ENCODE measurements at places on chromosomes 1 and 21.

DNA sequence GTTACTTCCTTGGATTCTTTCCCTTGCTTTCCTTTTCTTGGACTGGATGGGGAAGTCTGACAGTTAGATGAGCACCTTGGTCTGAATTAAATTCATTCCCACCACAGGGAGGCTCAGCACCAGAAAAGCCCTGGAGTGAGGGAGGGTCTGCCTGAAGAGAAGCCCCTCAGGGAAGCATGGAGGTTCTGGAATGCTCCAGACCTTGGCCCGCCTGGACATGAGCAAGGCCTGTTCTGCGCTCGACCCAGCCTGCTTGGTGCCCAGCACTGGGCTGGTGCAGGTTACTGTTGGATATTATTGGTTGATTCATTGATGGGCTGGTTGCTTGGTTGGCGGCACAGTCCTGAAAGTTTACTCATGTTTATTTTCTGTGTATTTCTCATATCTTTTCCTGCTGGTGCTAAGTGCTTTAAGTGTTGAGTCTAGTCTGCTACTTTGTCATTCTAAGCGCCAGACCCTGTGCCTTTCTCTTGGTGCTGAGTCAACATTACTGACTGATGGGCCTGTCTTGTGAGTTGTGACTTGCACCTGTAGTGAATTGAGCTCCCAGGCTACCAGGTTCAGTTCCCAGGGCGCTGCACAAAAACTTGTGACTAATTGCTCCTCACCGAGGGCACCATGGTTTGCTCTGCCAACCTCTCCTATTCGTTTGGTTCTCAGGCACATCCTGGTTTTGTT is 538.5 kb downstream of the KIF26B start:
- no peak for DNase-seq

- DNase-seq: no peak
These were observed 8.5 kb upstream of the GNB1 start for GRCh38 chr1:1899266-1899966.

DNA sequence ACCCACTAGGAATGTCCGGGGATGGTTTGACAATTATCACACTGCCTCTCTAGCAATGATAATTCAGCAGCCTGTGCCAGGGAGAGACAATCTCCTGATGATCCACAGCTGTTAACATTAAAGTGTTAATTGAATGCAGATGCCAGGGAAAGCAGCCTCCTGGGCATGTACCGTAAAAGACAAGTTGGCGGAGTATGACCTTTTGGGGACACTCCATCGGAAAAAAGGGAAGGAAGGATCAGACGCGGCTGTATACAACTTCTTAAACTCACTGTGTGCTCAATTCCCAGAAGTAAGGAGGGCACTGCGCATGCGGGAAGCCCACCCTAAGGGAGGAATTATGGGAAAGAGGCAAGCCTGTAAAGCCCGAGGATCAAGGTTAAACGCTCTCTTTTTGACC is 62.6 kb downstream of the MAP3K7CL start:
- no peak for DNase-seq

DNA sequence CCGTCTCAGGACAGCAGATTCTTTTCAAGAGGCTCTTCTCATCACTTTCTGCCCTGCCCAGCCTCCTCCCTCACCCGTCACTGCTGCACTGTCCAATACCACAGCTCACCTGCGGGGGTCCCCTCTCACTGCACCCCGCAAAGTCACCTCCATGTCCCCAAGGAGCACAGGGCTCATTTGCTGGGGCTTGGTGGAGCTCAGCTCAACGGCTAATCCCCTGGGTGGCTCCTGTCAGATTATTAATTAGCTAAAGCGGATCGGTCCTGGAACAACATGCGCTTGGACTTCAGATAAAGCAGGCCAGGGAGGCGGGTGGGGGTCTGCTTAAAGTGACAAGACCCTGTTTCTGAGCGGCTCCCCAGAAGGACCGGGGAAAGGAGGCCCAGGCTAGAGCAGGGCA is 43.1 kb downstream of the CASZ1 start:
- DNase-seq: no peak

GRCh38 chr1:40783001-40783905 is at the start of gene KCNQ4:
Gene KCNQ4, plus strand, starts transcription at chr1:40783787. Its CDS starts 307 bp downstream, at chr1:40784094.
- DNase-seq: no peak

GRCh38 chr1:21255284-21255942 is 34.9 kb downstream of the ECE1 start:
- DNase-seq: no peak

- DNase-seq: no peak
These were observed 126.9 kb downstream of the LRIG2 start for GRCh38 chr1:113199760-113200455.

GRCh38 chr1:182877842-182878241 is 38.7 kb downstream of the DHX9 start:
- DNase-seq: no peak

DNA sequence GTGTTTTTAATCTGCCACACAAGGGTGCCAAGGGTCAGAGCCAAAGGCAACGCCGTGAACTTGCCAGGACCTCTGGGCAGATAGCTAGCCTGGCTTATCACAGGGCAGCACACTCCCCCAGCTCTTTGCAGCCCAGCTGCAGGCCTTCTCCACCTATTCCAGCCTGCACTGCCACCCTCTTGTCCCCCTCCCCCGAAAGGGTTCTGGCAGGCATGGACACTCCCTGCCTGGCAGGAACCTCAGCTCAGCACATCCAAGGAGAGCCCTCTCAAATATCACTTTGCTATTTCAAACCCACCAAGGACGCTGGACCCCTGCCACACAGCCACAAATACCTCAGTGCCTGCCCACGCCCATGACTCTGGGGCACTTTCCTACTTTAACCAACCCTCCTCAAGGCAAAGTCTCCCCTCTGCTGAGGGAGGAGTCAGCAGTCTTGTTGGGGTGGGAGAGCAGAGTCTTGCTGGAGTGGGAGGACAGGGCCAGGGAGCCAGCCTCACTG is 9.1 kb downstream of the SSBP3 start:
- no peak for DNase-seq

DNA sequence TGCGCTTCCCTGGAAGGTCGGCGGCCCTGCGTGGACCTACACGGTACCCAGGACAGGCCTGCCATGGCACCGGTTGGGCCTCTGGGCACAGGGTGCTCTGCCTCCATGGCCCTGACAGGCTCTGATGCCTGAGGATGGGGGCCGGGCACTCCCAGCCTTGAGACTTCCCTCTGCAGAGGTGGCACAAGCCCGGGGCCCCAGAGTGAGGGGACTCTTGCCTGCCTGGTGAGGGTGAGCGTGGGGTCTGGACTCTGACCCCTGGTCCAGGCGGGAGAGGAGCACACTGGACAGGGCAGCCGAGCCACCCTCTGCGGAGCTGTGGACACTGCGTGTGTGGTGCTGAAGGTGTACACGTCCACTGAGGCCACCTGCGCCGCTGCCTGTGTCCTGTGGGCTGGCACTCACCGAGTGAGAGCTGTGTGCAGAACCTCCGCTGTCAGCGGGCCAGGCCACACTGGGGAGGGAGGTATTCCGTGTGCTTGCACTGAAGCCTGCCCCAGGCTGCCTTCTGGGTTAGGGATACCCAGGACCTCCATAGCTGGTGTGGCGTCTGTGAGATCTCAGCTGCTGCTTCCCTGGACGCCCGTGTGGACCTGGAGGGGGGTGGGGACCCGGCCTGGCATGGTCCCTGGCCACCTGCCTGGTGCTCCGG is 10.4 kb downstream of the SKI start:
- no peak for DNase-seq

- DNase-seq: no peak
These were observed 52.5 kb downstream of the POU2F1 start for GRCh38 chr1:167273027-167273800.

GRCh38 chr1:81706650-81707435 is 93.9 kb upstream of the ADGRL2 start:
- no peak for DNase-seq

DNA sequence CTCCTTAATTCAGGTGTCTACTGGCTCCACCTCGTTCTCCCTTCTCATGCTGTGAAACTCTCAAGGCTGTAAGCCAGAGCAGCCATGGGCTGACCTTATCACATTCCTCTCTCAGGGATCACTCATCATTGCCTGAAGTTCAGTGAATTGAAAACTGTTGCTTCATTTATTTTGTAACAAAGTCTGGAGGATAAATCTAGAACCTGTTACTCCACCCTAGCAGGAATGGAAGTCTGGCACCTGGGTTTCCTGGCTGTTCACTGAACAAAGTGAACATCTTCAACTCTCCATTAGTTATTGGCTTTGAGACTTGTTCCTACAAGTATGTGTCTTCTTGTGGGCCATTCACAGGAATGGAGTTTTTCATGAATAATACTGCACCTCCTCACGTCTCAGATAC is 584.1 kb downstream of the PTPRU start:
- no peak for DNase-seq

DNA sequence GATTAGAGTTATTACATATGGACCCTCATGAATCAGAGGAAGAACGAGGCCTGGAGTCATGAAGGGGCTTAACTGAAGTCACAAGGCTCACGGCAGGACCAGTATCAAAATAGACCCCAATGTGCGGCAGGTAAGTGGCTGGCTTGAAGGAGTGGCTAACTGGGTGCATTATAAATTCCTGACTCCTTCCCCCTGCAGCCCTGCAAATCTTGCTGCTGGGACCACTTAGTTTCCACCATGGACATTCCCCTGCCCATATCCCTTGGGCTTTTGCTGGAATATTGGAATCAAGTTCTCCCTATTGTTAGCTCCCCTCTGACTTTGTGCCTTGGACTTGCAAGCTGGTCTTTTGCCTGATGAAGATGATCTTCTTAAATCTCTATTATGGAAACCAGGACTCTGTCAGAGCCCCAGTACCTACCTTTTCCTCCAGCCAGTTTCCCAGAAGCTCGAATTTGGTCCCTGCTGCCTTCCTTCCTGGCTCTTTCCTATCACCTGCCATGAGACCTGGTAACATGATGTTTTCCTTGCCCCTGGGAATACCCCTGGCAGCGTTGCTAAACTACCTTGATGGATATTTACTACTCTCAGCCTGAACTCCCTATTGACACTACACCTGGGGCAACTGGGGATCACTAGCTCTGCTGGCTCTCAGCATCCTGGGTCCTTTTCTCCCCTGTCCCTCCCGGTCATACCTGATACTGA is 156.0 kb upstream of the JUN start:
- DNase-seq: no peak

GRCh38 chr21:42307106-42307505 is 8.1 kb downstream of the TFF3 start:
- no peak for DNase-seq

GRCh38 chr1:228284521-228284920 is 76.7 kb downstream of the OBSCN start:
- no peak for DNase-seq

- no peak for DNase-seq
These were observed 186.8 kb upstream of the MAP1LC3C start for GRCh38 chr1:242185731-242186130.

GRCh38 chr1:221316491-221317056 is 425.3 kb downstream of the DUSP10 start:
- peak; percentile 47 for DNase-seq

DNA sequence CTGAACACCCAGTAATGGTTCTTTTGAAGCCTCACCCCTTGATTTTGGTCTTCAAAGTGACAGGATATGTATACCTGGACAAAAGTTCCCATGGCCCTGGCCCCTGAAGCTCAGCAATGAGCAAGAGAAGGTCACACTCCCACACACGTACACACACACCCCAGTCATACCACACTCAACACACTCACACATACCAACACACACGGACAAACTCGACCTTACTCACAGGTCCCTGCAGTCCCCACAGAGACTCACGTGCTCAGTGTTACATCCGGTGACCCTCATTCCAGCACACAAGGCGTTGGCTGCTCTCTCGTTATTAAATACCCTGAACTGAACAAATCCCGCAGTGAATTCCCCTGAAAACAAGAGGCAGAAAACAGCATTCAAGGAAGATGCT is 5.9 kb downstream of the ITLN1 start:
- no peak for DNase-seq

- DNase-seq: no peak
These were observed 77.6 kb downstream of the RGL1 start for GRCh38 chr1:183882335-183883167.

DNA sequence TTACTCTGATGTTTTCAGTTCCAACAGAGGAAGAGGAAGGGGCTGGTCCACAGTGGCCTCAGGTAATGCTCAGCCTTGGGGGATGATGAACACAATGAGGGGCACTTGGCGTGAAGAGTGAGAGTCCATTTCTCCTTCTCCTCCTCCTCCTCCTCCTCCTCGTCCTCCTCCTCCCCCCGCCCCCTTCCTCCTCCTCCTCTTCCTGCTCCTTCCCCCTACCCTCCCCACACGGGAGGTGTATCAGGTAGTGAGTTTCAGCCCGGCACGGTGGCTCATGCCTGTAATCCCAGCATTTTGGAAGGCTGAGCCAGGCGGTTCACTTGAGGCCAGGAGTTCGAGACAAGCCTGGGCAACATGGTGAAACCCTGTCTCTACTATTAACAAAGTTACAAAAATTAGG is 17.3 kb upstream of the GPR157 start:
- DNase-seq: no peak

DNA sequence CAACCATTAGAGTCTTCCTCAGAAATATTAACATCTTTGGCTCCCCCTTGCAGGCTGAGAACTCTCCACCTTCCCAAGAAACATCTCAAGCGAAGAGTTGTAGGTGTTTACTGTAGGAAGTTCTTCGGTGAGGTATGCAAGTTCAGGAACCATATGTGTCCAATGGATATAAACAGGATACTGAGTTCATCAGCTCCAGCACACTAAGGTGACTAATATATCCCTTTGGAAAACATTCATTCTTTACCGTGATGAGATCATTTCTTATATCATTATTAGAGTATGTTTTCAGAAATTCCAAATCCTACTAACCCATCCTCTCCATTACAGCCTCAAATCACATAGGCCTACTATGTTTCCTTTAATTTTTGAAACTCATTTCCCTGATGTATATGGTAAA is 37.3 kb upstream of the PRMT6 start:
- no peak for DNase-seq

DNA sequence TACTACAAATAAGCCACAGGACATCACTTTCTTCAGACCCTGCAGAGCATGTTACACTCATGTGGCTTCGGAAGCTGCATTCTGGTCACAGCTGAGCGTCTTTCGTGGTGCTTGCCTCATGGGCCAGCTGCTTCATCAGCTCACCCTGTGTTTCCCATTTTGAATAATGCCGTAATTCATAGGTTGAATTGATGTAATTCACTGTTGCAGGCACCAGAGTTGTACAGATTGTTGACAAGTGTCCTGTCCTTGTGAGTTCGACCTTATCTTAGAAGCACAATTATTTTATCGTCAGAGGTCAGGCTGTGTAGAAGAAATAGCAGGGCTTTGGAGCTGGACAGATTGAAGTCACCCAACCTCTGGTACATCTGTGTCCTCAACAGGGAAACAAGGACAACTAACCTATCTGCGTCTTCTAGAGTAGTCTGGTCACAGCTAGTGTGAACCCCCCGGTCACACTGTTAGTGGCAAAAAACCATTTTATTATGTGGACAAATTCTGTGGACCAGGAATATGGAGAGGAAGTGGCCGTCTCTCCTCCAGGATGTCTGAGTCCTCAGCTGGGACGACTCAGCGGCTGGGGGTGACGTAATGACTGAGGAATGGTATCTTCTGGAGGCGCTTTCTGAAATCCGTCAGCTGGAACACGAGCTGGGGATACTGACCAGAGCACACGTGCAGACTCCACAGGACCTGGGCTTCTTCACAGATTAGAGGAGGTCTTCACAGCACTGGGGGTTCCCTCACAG is 17.8 kb downstream of the PKNOX1 start:
- DNase-seq: peak; percentile 67

GRCh38 chr1:47754221-47754620 is 243.0 kb downstream of the TRABD2B start:
- no peak for DNase-seq

GRCh38 chr1:93345633-93346420 is at the start of gene DR1:
Gene DR1, plus strand, starts transcription at chr1:93345907. Its CDS starts 739 bp downstream, at chr1:93346646.
- peak; percentile 79 for DNase-seq

GRCh38 chr1:235105051-235106043 is 23.3 kb downstream of the TOMM20 start:
- DNase-seq: no peak

All from BJ (cell line).